ENCODE measurements at places on chromosomes 13 and 19. TPM values are rescaled to one million over a fixed set of nuclear protein-coding genes. Genes with fewer than 3 reads are reported as not detected.

- no peaks in the 10 kb centered on the region for H3K4me1 ChIP-seq
- DNase-seq: no peak
- H3K36me3 ChIP-seq: no peaks in the 10 kb centered on the region
- H3K27me3 ChIP-seq: peaks cover 2% of the 10 kb centered on the region
- no peak overlapping the region for H3K27ac ChIP-seq
- H3K4me3 ChIP-seq: no peak overlapping the region
Measured at GRCh38 chr13:102122147-102122546, 279.7 kb downstream of the FGF14 start.

GRCh38 chr19:397941-398706 is 10.8 kb downstream of the C2CD4C start:
- peaks cover 4% of the 10 kb centered on the region for H3K36me3 ChIP-seq
- DNase-seq: no peak
- no peak overlapping the region for H3K4me3 ChIP-seq
- H3K27ac ChIP-seq: no peak overlapping the region

TGFBR3L gene
- 3.6 TPM for total RNA-seq

BICRA gene
- 17.6 TPM for total RNA-seq

Measured in activated CD8-positive, alpha-beta T cell treated with anti-CD3 and anti-CD28 coated beads, Interleukin-2, amount 10 ng/mL, durations not matched to agents 7 days and 5 days (primary cell).